Uterus (tissue), 4 donors: ENCODE measurements at places on chromosomes 5 and 9. TPM values are rescaled to one million over a fixed set of nuclear protein-coding genes. Genes with fewer than 3 reads are reported as not detected.

DNA sequence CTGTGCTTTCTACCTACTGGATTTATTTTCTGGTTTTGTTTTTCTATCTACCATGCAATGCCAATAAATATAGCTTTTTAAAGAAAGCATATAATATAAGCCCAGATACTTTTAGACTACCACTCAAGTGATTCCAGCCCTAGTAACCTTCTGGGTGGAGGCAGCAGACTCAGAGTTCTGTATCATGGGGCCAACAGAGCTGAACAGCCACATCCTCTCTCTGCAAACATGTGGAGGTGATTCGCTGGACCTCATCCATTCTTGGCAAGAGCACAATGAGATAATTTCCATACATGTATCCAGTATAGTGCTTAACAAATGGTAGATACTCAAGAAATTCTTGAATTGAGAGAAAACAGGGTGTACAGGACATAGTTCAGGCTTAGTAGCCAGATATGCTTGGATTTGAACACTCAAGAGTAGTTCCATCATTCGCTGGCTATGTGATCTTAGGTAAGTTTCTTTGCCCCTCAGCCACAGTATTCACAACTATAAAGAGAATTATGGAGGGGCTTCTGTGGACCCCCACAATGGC lies 124.5 kb downstream of the ASTN2 start:
- DNase-seq = no peak

TMEM38B gene
- 15.3 TPM for total RNA-seq

SLC27A6 gene
- 3.1 TPM for total RNA-seq

GDF9 gene
- not detected for total RNA-seq

DNA sequence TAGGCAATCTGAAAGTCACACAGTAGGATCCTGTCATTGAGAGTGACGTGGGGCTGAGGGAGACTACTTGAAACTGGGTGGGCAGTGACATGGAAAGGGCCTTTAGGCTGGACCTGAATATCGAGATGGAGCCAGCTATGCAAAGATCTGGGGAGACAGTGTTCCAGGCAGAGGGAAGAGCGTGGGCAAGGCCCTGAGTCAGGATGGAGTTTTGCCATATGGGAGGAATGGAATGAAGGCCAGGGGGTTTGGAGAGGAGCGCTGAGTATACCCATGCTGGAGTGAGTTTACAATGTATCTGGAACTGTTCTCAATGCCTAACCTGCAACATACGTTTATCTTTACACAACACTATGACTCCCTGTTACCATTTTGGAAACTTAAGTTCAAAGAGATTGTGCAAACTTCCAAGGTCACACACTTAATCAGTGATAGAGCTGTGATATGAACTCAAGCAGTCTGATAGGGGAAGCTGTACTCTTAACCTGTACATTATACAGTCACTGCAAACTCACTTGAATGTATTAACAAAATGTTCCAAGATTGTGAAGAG lies 33.5 kb downstream of the INSYN2B start:
- DNase-seq = no peak

- DNase-seq = no peak
Measured at GRCh38 chr5:150632305-150633160, 7.9 kb upstream of the SYNPO start.

DNA sequence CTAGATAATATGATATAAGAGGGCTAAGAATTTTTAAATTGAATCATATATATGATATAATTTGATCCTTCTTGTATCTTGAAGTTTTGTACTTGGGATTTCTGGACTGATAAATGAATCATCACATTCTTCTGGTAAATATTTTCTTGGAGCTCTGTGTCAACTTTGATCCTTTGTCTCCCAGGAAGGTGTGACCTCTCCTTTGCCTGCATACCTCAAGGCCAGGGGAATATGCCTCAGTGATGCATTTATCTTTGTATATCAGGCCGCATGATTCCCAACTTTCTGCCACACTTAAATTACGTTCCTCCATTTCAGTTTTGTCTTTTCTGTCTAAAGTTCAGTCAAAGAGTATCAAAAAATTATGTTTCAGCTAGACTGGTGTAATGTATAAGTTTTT lies 101.2 kb downstream of the NLN start:
- DNase-seq = no peak

DNA sequence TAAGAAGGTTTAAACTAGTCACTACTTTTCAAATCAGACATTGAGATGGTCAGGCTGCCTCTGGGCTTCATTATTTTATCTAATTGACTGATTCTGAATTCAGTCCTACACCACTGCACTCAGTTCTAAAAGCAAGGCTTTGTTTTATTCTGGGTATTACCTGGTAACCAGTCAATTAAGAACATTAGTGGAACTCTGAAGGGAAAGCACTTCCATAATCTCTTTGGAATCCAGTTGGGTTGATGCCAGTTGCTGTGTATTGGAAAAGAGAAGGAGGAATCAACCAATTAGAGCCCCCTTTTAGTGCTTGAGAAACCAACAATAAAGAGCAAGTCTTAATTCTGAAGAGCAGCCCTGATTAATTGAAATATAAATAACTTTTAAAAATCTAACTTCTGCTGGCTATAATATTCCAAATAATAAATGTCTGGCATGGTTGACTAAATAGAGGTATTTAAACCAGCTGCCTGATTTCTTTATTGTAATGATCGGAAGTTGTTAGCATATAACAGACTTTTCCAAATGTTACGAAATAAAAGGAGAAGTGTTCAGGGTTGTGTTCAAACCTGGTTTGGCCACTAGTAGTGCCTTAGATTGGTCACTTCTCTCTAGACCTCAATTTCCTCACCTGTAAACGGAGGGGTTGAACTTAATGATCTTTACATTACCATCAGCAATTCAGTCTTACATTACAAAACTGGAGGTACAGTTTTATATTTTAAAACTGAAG lies 32.0 kb downstream of the CPEB4 start:
- DNase-seq = no peak

- DNase-seq = no peak
Measured at GRCh38 chr5:1431021-1431811, 14.0 kb downstream of the SLC6A3 start.

DNA sequence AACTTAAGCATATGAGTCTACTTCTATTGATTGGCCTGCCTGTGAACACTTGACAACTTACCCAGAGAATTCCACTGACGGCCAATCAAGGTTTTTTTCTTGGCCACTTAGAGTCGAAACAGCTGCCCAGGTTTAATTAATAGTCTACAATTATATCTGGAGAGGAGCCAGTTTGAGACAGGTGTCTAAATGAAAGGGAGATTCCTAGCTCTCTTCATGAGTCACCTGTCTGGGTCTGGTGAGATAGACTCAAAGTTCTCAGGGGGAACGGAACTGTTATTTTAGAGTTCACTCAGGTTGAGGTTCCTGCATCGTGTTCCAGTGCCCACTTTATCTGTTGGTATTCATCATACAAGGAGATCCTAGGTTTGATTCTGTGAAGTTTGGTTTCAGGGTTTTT lies 111.0 kb downstream of the CD180 start:
- no peak for DNase-seq

GRCh38 chr9:92970467-92970923 lies 23.2 kb downstream of the FGD3 start:
- no peak for DNase-seq

ENTREP1 gene
- total RNA-seq = 10.3 TPM

DNA sequence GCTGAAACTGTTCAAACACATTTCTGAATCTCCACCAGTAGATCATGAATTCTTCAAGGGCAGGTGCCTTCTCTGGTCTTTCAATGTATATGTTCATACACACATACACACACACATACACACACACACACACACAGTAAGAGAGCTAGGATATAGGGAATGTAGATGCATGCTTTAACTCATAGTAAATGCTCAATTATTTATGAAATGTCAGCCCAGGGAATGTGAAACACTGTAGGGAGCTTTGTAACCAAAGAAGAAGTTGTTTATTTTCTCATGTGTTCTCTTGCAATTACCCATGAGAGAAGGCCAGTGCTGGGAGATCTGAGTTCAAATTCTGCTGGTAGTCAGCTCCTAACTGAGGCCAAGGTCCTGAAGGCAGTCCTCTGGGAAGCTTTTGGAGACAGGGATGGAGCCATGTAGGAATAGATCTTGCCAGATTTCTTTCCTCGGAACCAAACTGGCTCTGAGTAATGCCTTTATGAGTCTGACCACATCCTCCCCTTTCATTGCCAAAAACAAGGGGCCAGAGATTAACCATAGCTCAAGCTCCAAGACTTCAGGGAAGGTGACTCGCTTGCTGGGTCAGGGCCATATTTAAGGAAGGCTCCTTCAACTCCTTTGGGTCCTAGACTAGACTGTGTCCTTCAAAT lies 487.0 kb upstream of the TNC start:
- DNase-seq = no peak

- no peak for DNase-seq
Measured at GRCh38 chr5:166365164-166365563, 1926.3 kb upstream of the WWC1 start.

CCNG1 gene
- total RNA-seq = 163 TPM

MAP1B gene
- total RNA-seq = 212 TPM

DNA sequence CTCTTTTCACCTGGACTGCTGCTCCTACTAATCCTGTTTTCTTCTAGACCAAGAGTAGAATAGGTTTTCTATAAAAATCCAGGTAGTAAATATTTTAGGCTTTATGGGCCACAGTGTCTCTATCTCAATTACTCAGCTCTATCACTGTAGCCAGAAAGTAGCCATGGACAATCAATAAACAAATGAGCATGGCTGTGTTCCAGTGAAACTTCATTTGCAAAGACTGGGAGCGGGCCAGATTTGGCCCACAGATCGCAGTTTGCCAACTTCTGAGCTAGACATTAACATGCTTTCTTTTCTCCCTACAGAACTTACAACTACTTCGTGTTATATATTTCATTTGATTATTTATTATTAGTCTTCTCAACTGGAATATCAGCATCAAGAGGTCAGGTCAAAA lies 30.2 kb downstream of the BRINP1 start:
- DNase-seq = no peak

GRCh38 chr5:89998519-89999305 lies 410.8 kb downstream of the CETN3 start:
- DNase-seq = no peak

NUTM2F gene
- not detected for total RNA-seq

DNA sequence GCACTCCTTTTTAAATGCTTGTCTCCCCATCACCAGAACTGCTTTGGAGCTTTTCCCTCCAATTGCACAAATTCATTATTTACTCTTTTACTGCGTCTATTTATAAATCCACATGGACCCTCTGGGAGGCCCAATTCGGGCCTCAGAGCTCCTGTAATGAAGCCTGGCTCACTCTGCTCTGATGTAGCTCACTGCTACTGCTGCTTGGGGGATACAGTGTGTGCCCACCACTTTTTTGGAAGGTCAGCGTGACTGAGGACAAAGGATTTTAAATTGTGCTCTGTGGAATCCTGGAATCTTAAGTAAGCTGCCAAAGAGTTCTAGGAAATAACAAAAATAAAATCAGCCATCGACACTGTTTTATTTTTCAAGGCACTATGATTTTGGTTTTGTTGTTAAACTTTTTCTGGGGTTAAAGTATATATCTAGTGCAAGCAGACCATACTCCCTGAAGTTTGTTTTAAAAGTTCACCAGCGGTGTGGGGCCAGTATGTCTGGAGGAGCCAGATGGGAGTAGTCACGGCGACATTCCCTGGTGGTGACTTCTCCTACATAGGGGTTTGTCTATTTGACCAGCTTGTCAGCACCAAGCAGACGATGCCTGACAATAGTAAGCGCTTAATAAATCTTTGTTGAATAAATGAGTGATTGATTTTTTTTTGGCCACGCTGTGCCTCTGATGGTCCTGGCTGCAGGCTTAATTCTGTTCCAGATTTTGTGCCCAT lies 142.8 kb downstream of the TMEM38B start:
- DNase-seq = no peak

DNA sequence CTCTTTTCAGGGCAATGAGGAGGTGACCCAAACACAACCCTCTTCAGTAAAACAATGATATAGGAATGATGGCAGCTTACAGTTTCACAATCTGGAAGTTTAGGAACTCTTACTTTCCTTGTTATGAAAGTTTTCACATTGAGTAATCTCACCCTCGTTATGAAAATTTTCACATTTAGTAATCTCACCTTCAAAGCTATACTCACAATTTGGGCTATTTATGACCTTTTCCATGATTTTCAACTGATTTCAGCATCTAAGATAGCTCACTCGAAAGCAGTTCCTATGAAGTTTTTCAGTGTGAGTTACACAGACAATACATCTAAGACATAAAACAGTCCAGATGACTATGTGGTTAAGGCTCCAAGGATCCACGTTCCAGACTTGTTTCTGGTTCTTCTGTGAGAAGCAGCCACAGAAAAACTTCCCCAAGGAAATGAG lies 57.1 kb downstream of the FOXD1 start:
- DNase-seq = no peak

MEGF10 gene
- total RNA-seq = not detected

DNA sequence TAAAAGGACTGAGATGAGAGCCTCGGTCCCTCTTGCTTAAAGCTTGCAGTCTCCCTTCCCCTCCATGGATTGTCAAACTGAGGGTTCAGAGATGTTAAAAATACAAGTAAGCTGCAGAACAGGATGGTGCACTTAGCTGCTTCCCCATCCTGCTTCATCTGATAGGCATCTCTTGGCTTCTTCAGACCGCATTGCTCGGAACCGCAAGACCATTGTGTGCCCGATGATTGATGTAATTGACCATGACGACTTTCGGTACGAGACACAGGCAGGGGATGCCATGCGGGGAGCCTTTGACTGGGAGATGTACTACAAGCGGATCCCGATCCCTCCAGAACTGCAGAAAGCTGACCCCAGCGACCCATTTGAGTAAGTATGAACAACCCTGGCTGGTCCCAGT lies 65.5 kb upstream of the SAP30L start:
- no peak for DNase-seq

SLC12A2 gene
- 21.9 TPM for total RNA-seq

ZDHHC11B gene
- 15.1 TPM for total RNA-seq

GRCh38 chr5:61283471-61283870 lies 48.6 kb upstream of the ZSWIM6 start:
- DNase-seq = no peak

DNA sequence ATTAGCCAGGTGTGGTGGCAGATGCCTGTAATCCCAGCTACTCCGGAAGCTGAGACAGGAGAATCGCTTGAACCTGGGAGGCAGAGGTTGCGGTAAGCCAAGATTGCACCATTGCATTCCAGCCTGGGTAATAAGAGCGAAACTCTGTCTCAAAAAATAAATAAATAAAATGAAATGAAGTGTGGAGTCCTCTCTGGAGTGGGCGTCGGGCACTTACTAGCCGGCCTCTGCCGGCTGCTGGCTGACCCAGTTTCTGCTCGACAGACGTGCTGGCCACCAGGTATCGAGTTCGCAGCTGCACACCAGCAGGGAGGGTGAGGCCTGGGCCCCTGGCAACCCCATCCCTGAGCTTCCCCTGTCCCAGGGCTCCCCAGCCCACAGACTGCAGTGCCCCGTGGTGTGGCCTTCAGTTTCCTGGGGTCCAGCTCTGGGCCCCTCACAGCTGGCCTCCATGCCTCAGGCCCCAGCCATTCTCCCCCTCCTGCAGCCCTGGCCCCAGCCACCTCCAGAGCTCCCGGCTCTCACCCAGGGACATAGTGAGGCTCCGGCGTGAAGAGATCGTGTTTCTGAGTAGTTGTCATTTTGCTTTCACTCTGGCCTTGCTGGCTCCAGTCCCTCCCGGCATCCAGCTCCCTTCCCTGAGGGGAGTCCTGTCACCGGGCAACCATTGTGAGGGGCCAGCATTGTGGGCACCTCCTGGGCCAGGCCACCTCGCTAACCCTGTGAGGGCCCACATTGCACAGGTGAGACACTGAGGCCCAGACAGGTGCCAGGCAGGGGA lies 3.8 kb upstream of the STPG3 start:
- no peak for DNase-seq
